Natural killer cell treated with Interleukin-12 subunit alpha and Interleukin-12 subunit beta and Interleukin-15 and Interleukin-18, amount 100 ng/mL, for 72 hours (primary cell): ENCODE measurements at places on chromosomes 13 and 19. TPM values are rescaled to one million over a fixed set of nuclear protein-coding genes. Genes with fewer than 3 reads are reported as not detected.

Gene TINCR
- 2.6 TPM for total RNA-seq

Gene ZNF177
- total RNA-seq = 0.86 TPM

Gene KANK3
- total RNA-seq = 4.4 TPM

Gene GRK1
- total RNA-seq = not detected

Gene PGLYRP2
- total RNA-seq = not detected

Gene RBM42
- total RNA-seq = 110 TPM

Gene TNFRSF19
- 0.14 TPM for total RNA-seq

Gene KLF1
- 0.52 TPM for total RNA-seq

Gene PSG11
- not detected for total RNA-seq

Gene GPR108
- total RNA-seq = 67.4 TPM

Gene CEACAM8
- not detected for total RNA-seq

Gene ADPRHL1
- total RNA-seq = 1.8 TPM

Gene YIF1B
- 59.2 TPM for total RNA-seq

Gene VSTM1
- not detected for total RNA-seq

Gene GTF2F1
- 71.1 TPM for total RNA-seq

Gene TTC9B
- total RNA-seq = not detected

Gene LSM7
- 111 TPM for total RNA-seq

Gene ZNF541
- 0.10 TPM for total RNA-seq

Gene CCNA1
- total RNA-seq = not detected

Gene CAMSAP3
- 0.36 TPM for total RNA-seq

Gene ZNF556
- not detected for total RNA-seq

Gene HCN2
- 0.29 TPM for total RNA-seq

Gene FGF22
- not detected for total RNA-seq

Gene CYSLTR2
- 15.8 TPM for total RNA-seq

Gene ACP7
- total RNA-seq = not detected

Gene ANGPTL8
- not detected for total RNA-seq

Gene CGB1
- total RNA-seq = not detected

Gene SIGLEC10
- total RNA-seq = 1.5 TPM

Gene NLRP5
- total RNA-seq = not detected

Gene CLDN10
- total RNA-seq = not detected

Gene ZNF468
- total RNA-seq = 11.3 TPM

Gene ZNF419
- total RNA-seq = 7.2 TPM
